DMS53 (cell line): ENCODE measurements at places on chromosomes 4 and X.

- DNase-seq: no peak
Measured at GRCh38 chr4:164892018-164892417, 15.0 kb downstream of the APELA start.

GRCh38 chr4:153595894-153596601 is 88.0 kb upstream of the TLR2 start:
- peak; percentile 42 for DNase-seq

DNA sequence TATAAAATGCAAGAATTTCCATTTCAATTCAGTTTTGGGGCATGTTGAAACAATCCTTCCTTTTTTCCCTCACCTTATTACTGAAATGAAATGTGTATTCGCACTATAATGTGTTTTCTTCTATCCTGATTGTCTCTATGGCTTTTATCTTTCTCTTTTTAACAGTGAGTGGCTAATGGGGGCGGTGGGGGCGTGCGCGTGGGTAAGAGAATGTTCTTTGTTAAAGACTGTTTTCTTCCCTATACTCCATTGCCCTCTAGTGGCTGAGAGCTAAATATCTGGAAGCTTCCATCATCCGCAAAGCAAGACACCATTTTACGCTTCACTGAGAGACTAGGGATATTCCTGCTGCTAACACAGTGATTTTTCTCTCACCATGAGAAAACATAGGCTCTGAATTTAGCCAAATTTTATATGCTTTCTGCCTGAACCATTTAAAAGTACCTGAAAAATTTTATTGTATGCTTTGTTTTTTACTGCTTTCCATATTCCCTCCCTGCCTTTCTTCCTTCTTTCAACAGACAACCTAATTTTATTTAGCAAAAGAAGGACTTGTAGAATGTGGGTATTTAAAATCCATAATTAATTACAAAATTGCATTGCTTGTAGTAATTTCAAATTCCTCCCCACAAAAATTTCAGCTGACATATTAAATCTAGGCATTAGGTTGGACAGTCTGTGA is 194.0 kb downstream of the GASK1B start:
- peak; percentile 77 for DNase-seq

DNA sequence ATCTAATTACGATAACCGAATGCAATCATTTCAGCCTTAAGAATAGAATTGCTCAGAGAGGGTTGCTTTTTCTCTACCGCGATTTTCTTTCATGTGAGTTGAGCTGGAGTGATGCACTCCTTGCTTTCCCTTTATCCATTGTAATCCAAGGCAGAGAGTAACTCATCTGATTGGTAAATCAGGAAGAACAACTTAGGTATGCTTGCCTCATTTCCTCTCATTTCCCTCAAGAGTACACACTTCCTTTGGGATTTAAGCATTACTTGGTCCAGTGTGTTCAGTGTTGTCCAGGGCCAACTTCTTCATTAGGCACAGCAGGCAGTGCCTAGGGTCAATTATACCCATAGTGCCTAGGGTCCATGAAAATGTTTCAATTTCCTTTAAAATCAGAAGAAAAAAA is 15.7 kb upstream of the N4BP2 start:
- no peak for DNase-seq

DNA sequence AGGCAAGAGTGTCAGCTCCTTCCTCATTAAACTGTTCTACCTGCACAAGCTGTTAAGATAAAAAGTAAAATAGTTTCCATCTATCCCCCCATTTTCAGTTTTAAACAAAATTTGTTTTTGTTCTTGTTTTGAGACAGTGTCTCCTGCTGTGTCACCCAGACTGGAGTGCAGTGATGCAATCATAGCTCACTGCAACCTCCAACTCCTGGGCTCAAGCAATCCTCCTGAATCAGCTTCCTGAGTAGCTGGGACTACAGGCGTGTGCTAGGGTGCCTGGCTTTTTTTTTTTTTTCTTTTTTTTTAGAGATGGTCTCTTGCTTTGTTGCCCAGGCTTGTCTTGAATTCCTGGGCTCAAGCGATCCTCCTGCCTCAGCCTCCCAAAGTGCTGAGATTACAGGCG is 105.4 kb downstream of the HS6ST2 start:
- no peak for DNase-seq

- no peak for DNase-seq
Measured at GRCh38 chr4:53680598-53680997, 89.3 kb upstream of the LNX1 start.

- DNase-seq: no peak
Measured at GRCh38 chr4:85779165-85779564, 304.2 kb downstream of the ARHGAP24 start.

- no peak for DNase-seq
Measured at GRCh38 chr4:22201256-22201655, 252.7 kb upstream of the KCNIP4 start.
